T-cell (primary cell): ENCODE measurements at places on chromosomes 6 and 20.

- no peaks in the 10 kb centered on the region for H3K27me3 ChIP-seq
- DNase-seq = no peak
- H3K27ac ChIP-seq = no peak overlapping the region
- no peaks in the 10 kb centered on the region for H3K4me1 ChIP-seq
- no peaks in the 10 kb centered on the region for H3K36me3 ChIP-seq
Observed at GRCh38 chr20:57699395-57699794, 10.4 kb downstream of the PMEPA1 start.

DNA sequence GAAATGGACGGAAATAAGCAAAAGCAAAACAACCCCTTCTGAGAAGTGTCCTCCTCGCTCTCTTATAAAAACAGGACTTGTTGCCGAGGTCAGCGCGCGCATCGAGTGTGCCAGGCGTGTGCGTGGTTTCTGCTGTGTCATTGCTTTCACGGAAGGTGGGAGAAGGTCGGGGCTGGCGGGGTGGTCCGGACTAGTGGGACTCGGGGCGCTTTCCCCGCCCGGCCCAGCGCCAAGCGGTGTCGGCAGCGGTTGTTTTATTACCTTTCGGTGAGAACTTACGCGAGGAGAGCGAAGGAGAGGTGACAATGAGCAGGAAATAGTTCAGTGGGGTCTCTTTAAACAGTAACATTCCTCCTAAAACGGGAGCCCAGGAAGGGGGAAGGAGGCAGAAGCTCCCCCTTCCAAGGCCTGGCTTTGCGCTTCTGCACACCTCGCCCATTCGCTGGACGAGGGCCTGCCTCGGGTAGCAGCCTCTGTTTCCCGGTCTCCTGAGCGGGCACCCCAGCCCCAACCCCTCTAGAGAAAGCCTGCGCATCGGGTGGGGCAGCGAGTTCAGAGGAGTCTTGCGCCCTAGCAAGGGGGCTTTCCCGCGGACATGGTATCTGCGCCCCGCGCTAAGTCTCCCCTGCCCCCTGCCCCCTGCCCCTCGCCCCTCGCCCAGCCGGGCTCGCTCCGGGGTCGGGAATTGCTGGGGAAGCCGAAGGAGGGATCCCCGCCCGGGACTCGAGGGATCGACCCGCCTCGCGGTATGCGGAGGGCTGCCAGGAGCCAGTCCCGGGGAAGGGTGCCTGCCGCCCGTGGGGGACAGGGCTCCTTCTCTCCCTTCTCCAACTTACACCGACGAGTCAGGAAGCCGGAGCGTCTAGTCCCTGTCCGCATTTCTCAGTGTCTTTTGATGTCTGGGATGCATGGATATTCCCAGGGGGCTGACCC, 1.2 kb upstream of the TBXT start:
- peaks cover 15% of the 10 kb centered on the region for H3K4me1 ChIP-seq
- DNase-seq = no peak
- no peak overlapping the region for H3K27ac ChIP-seq
- H3K4me3 ChIP-seq = no peak overlapping the region
- peaks cover 21% of the 10 kb centered on the region for H3K27me3 ChIP-seq
- H3K36me3 ChIP-seq = no peaks in the 10 kb centered on the region

DNA sequence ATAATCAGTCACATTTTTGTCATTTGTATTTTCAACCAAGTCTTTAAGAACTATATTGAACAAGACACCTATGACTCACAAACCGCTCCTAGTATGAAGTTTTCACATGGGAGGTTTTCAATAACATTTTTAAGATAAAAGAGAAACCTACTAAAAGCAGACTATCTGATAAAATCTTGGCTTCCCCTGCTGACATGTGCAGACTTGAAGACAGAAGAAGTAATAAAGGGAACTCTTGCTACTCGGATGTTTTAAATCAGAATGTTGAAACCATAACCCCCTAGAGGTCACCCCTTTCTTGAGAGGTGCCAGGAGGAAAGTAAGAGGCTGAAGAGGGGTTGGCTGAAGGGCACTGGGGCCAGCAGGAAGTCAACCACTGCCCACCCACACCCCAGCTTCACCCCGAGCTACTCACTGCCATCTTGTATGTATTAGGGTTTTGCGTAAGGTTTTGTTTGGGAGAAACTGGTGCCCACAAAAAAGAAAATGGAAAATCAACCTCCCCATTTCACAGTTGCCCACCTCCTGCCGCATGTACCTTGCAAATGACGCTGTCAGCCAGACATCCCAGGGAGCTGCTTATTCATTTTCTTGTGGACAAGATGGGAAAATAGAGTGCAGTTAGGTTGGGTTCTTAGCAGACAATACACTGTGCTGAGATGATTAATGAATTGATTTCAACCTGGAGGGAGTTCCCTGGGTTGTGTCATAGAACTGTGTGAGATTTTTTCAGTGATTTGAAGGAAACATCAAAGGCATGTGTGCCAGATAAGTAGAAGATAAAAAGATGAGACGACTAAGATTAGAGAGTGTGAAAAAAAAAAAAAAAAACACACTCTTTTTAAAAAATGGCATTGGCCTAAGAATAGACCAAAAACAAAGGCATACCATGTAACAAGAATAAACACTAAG, 83.2 kb upstream of the TAB2 start:
- H3K27me3 ChIP-seq = no peaks in the 10 kb centered on the region
- peak overlapping the region; percentile 9 for H3K4me3 ChIP-seq
- peak; percentile 17 for DNase-seq
- no peaks in the 10 kb centered on the region for H3K36me3 ChIP-seq

DNA sequence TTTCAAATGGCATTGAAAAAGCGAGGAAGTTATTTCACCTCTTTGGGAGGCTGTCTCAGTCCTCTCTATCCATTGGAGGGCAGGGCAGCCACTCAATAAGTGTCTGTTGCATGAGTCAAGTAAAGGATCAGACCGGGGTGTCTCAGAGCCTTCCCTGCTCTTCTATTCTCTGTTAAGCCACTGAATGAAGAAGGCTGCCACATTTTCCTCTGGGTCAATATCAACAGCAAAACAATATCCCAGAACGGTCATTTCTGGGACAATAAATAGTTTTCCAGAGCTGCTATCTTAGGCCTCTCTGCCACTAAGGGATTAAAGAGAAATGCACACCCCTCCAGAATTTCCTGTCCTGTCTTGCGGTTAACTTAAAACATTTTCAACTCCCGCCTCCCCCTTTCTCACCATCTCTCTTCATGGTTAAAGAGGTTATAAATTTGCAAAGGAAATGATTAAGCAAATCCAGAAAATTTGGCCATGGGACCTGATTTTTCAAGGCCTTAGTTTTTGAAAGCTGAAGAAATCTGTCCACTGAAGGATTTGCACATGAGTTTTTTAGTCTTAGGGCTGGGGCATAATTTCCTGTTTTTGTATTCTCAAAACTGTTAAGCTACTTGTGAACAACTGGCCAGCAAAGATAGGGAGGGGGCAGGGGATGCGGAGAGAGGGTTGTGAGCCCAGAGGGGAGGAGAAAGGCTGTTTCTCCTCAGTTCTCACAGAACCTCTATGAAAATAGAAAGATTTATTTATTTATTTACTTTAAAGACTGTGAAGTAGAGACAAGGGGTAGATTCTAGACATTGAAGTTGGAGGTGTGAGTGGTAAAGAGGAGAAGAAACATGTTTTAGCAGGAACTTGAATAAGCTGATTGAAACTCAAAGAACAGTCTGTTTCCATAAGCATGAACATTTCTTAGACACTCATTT, 135.7 kb downstream of the BCAS1 start:
- H3K36me3 ChIP-seq = no peaks in the 10 kb centered on the region
- no peaks in the 10 kb centered on the region for H3K27me3 ChIP-seq
- H3K27ac ChIP-seq = peak overlapping the region; percentile 70

GRCh38 chr20:57656821-57657534, 36.8 kb upstream of the ZBP1 start:
- H3K36me3 ChIP-seq = peaks cover 6% of the 10 kb centered on the region
- DNase-seq = no peak

DNA sequence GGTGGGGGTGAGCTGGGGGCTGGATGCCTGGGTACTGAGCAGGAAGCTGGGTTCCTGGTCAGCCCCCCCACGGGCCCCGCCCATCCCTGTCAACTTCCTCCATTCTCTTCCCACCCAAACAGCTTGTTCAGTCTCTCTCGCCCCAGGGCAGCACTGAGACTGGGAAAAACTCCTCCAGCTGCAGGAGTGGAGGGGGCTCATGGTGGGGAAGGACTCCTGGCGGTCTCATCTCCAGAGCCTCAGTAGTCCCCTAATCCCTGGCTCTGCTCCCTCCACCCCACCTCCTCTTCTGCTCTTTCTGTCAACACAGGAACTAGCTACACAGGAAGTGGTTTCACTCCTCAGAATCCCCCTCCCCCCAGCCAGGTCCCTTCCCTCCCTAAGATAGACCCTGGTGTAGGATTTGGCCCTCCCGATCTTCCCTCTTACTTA, at the start of gene GPSM3:
Gene GPSM3, minus strand, starts transcription at position 36 of the 432 bp plus-strand sequence. CDS start 130 bp downstream, outside the sequence.
- H3K4me3 ChIP-seq = peak within 1 kb of the TSS; percentile 97
- H3K4me1 ChIP-seq = peaks cover 34% of the 10 kb centered on the region
- no peaks in the 10 kb centered on the region for H3K27me3 ChIP-seq
- peak; percentile 66 for DNase-seq

GRCh38 chr20:46913329-46914044, 18.8 kb downstream of the EYA2 start:
- no peaks in the 10 kb centered on the region for H3K36me3 ChIP-seq
- H3K27me3 ChIP-seq = peaks cover 8% of the 10 kb centered on the region
- no peak overlapping the region for H3K27ac ChIP-seq
- H3K4me1 ChIP-seq = no peaks in the 10 kb centered on the region

GRCh38 chr6:160188773-160189172, 67.2 kb downstream of the SLC22A1 start:
- H3K27me3 ChIP-seq = peaks cover 15% of the 10 kb centered on the region
- no peak overlapping the region for H3K4me3 ChIP-seq
- no peaks in the 10 kb centered on the region for H3K4me1 ChIP-seq
- no peak for DNase-seq

DNA sequence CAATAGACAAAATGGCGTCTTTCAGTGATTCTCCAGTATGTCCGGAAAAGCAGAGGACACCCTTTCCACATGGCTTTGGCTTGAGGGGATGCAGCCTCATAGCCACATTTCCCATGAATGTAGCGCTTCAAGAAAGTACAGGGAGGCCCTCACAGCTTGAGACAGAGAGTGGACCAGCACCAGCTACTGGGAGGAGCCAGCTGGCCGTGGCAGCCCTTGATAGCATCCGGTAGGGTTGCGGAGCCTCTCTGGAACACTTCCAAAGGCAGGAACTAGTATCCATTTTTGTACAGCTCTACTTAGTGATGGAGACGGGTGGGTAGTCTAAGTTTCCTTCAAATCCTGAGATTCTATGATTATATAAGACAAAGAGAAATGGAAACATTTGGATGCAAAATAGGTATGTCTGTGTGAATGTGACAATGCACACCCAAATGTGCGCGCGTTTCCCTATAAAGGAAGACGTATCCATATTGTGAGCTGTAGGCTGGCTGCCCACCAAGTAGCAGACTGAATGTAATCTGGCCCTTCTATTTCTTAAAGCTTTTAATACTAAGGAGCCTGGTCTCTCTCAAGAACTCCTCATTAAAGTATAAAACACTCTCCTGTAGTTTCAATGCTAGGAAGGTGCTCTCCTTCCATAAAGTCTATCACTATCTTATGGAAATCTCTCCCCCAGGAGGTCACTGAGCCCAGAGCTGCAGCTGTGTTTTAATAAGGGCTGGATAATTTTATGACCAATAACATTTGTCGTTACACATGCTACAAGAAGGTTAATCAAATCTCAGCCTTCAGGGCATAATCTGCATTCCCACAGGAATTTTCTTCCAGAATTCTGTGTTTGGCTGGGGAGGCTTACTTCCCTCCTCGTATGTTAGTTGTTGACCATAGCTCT, 74.0 kb downstream of the SOBP start:
- no peaks in the 10 kb centered on the region for H3K4me1 ChIP-seq
- no peak overlapping the region for H3K4me3 ChIP-seq
- H3K27me3 ChIP-seq = peaks cover 3% of the 10 kb centered on the region
- no peak overlapping the region for H3K27ac ChIP-seq

GRCh38 chr6:168999392-168999791, 254.3 kb downstream of the THBS2 start:
- H3K4me1 ChIP-seq = no peaks in the 10 kb centered on the region
- H3K27me3 ChIP-seq = no peaks in the 10 kb centered on the region
- no peak for DNase-seq
- no peak overlapping the region for H3K27ac ChIP-seq
- no peak overlapping the region for H3K4me3 ChIP-seq
- no peaks in the 10 kb centered on the region for H3K36me3 ChIP-seq

GRCh38 chr6:5950361-5950785, 56.4 kb downstream of the NRN1 start:
- no peak overlapping the region for H3K27ac ChIP-seq
- H3K4me1 ChIP-seq = no peaks in the 10 kb centered on the region
- no peaks in the 10 kb centered on the region for H3K27me3 ChIP-seq
- no peak overlapping the region for H3K4me3 ChIP-seq
- no peaks in the 10 kb centered on the region for H3K36me3 ChIP-seq

GRCh38 chr6:20644667-20645370, 110.6 kb downstream of the CDKAL1 start:
- H3K27ac ChIP-seq = no peak overlapping the region
- DNase-seq = no peak
- no peak overlapping the region for H3K4me3 ChIP-seq
- peaks cover 3% of the 10 kb centered on the region for H3K36me3 ChIP-seq
- H3K4me1 ChIP-seq = no peaks in the 10 kb centered on the region

DNA sequence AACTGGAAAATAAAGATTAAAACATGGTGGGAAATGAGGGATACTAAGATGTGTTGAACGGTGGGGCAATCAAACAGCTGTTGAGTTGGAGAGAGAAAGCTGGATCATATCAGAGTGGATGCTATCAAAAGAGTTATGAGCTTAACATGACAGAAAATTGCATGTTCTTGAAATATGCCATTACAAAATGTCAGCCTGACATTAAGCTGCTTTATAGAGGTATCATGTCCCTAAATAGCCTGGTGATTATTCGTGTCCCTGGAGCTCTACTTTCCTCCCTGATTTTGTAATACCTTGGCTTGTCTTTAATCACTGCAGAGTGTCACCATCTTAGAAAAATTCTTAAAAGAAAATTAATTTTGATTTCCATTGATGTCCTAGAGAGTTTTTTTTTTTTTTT, 223.1 kb downstream of the PHF3 start:
- DNase-seq = no peak
- H3K4me1 ChIP-seq = no peaks in the 10 kb centered on the region
- H3K36me3 ChIP-seq = no peaks in the 10 kb centered on the region

DNA sequence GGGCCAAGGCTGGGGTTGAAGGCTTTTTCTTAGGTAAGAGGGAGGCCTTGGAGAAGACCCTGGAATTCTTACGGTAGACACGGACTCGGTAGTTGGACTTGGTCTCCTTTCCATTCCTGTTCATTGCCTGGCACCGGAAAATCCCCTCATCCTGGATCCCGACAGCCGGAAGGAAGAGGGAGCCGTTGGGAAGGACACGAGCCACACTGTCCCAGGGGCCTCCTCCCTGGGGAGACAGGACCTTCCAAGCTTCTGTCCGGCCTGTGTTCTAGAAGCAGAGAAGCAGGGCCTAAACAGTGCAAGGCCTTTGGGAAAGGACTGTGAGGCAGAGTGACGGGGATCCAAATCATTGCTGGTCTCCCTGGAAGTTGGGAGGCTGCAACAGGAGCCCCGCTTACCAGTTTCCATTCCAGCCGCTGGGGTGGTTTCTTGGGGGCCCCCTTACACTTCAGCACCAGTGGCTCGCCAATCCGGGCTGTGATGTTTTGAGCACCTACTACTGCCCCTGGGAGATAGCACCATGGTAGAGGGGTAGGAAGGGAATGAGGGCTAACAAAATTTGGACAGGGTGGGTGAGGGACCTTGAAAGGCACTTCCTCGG, 470 bp downstream of the AGER start:
- H3K27ac ChIP-seq = no peak overlapping the region
- no peaks in the 10 kb centered on the region for H3K27me3 ChIP-seq
- DNase-seq = no peak
- no peak overlapping the region for H3K4me3 ChIP-seq

GRCh38 chr6:132084811-132085509, 133.8 kb upstream of the CCN2 start:
- H3K36me3 ChIP-seq = no peaks in the 10 kb centered on the region
- H3K27ac ChIP-seq = no peak overlapping the region
- no peaks in the 10 kb centered on the region for H3K27me3 ChIP-seq
- DNase-seq = no peak
